ENCODE measurements at places on chromosomes 2 and 18.

DNA sequence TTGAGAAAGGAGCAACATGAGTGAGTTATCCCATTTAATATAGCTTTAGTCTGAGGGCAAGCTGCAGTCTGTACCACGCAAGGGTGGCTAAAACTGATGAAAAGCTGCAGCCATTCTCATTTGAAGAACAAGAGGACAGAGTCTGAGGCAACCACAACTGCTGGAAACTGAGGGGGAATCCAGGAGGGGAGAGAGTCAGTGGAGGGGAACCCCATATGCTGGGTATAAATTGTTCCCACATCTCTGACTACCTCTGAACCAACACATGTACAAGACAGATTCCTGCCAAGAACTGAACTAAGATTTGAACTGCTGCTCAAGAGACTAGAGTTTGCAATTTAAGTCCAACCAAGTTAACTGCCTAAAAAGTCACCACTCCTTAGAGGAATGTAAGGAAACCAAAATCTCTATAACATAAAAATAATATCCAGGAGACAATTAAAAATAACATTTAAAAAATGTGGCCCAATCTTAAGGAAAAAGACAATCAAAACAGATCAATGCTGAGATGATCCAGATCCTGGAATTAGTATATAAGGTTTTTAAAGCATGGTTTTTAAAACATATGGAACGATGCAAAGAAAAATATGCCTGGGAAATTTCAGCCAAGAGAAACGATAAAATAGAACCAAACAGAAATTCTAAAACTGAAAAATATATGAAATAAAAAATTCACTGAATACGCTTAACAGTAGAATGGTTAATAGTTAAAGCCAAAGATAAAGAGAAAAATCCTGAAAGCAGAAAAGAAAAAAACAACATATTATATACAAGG lies 11.2 kb downstream of the CWC22 start:
- DNase-seq = no peak

DNA sequence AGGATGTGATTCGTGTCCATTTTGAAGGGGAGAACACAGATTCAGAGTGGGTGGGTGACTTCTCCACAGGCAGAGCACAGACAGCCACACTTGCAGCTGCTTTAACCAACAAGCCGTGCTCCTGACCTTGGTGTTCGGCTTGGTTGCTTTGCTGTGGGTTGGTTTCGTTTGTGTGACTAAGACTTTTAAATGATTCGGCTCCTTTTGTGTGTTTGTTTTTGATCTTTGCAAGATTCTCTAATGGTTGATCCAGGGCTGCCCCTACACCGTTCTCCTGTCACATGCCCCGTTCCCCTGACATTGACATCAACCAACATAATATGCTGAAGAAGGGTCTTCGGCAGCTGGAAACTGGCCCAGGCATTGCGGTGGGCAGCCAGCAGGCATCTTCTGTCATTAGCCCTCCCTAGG lies 95.9 kb upstream of the MBOAT2 start:
- DNase-seq = peak; percentile 10

- DNase-seq = no peak
Measured at GRCh38 chr2:10175441-10175840, 52.9 kb downstream of the RRM2 start.

DNA sequence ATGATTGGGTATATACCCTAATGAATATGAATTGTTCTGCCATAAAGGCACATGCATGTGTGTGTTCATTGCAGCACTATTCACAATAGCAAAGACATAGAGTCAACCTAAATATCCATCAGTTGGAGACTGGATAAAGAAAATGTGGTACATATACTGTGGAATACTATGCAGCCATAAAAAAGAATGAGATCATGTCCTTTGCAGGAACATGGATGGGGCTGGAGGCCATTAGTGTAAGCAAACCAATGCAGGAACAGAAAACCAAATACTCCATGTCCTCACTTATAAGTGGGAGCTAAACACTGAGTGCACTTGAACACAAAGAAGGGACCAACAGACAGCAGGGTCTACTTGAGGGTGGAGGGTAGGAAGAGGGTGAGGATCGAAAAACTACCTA lies 43.2 kb downstream of the TTC39C start:
- no peak for DNase-seq

DNA sequence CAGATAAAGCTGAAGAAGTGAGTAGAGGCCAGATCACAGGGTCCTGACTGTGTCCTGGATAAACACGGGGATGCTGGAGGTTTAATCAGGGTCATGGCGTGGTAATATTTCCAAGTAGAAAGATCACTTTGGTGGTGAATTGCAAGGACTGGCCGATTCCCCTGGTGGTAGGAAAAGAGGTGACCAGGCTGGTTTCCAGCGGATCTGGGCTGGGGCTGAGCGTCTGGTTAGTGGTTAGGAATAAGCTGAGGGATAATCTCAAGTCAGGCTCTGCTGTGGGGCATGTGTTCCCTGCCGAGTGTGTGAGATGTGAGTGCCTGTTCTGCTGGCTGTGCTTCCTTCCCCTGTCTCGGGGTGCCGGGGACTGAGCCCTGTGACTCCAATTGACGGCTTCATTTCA lies 484.0 kb downstream of the TSN start:
- DNase-seq = no peak

- DNase-seq = no peak
Measured at GRCh38 chr2:2146969-2147900, 183.8 kb downstream of the MYT1L start.

DNA sequence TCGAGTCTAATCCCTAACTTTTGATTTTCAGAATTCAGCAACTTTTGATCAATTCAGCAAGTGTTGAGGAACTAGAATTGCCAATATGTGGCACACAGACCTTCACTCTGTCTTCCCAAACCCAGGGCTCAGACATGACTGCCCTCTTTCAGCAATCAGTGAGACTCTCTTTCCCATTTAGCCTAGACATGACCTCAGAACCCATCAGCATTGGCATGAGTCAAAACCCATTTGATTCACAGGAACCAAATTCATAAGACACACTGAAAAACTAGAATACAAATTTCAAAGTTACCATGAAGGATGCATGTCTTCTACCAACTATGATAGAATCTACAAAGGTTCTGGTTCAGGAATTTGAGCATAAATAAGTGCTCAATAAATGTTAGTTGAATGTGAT lies 113.6 kb upstream of the MAP3K20 start:
- no peak for DNase-seq

DNA sequence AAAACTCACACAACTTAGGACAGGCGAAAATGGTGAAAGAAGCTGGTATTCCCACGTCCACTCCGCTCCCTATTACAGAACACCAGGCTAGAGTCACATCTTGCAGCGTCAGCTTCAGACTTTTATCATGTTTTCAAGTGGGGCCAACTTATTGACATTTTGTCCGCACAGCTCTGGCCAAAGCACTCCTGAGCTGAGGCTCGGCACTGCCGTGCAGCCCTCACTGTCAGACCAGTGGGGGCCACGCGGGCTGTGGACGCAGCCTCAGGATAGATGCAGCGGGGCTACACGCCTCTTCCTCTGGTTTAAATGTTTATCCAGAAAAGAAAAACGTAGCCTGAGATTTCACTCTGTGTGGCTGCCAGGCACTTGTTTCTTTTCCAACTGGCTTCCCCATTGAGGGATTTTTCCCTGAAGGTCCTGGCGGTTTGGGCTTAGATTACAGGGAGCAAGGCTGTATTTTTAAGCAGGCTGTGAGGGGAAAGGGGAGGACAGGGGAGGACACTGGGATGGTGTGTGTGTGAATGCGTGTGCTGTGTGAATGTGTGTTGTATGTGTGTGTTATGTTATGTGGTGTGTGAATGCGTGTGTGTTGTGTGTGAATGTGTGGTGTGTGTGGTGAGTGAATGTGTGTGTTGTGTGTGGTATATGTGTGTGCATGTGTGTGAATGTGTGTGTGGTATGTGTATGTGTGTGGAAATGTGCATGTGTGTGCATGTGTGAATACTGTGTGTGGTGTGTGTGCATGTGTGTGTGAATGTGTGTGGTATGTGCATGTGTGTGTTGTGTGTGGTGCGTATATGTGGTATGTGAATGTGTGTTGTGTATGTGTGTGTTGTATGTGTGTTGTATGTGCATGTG lies 267.6 kb downstream of the DCDC2C start:
- no peak for DNase-seq

- no peak for DNase-seq
Measured at GRCh38 chr2:26526589-26526988, 48.7 kb upstream of the OTOF start.

DNA sequence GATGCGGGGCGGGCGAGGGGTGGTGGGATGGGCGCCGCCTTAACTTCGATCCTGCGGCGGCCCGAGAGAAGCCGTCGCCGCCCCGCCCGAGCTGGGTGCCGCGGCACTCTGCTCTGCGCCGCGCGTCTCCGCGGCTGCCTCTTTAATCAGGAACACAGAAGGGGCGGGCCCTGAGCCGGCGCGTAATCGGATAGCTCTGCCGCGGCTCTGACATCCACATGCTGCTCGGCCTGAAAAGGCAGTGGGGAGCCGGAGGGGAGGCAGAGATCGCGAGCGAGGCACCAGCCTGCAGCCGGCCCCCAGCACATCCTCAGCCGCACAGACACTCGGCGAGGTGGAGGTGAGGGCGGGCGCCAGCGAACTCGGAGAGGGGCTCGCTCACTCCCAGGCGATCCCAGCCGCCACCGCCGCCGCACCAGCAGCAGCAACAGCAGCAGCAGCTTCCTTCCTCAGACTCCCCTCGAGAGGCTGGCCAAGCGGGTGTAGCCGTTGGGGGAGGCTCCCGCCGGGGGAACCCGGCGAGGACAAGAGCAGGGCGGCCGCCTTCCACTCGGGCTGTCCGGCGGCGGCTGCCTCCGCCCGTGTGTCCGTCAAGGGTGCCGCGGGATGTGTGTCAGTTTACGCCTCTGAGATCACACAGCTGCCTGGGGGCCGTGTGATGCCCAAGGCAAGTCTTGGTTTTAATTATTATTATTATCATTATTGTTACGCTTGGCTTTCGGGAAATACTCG lies at the start of gene NRP2:
Gene NRP2 (plus strand): TSS at position 263 of the 732 bp plus-strand sequence. CDS start 790 bp downstream, outside the sequence.
- peak; percentile 57 for DNase-seq

- DNase-seq = no peak
Measured at GRCh38 chr2:45973426-45973825, 322.0 kb downstream of the PRKCE start.

DNA sequence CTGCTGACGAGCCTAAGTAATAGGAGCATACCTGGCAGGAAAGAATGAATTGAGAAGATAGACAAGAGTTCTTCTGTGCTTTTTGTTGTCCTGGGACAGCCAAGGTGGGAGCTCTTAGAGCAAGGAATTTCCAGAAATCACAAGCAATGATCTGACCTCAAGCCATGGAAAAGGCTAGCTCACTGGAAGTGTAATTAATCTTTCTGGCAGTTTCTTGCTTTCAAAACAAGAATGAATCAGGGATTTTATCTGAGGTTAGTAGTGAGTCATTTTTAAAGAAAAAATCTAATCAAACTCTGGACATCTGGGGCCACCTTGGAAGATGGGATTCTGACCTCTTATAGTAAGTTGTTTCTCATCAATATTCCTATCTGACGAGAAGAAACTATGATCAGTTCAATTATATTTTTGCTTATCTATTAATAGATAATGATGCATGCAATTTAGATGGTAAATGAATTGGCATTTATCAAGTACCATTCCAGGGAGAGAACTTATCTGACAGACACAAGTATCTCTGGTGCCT lies 98.0 kb downstream of the ADCYAP1 start:
- no peak for DNase-seq

- no peak for DNase-seq
Measured at GRCh38 chr2:123116595-123116994, 908.5 kb upstream of the CNTNAP5 start.

GRCh38 chr2:119280680-119281079 lies 57.0 kb downstream of the STEAP3 start:
- no peak for DNase-seq

GRCh38 chr2:196389670-196390069 lies 218.3 kb upstream of the STK17B start:
- DNase-seq = no peak

DNA sequence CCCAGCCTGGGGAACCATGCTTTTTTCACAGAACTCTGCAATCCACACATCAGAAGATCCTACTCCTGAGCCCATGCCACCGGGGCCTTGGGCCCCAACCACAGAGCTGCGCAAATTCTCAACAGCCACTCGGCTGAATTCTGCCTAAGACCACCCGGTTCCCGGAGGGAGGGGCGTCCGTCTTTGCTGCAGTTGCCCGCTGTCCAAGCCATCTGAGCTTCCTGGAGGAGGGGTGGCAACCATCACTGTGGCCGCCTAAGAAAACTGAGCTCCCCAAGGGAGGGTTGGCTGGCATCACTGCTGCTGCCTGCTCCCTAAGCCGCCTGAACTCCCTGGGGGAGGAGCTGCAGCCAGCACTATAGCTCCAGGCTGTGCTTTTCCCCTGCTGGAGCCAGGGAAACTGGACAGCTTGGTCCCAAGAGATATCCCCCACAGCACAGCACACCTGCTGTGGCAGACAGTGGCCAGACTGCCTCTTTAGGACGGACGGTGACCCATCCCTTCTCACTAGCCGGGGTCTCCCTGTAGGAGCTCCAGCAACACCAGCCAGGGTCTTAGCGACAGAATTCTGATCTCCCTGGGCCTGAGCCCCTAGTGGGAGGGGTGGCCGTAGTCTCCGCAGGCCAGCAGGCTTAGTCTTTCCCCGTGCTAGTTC lies 1411.6 kb upstream of the CDH2 start:
- DNase-seq = no peak

DNA sequence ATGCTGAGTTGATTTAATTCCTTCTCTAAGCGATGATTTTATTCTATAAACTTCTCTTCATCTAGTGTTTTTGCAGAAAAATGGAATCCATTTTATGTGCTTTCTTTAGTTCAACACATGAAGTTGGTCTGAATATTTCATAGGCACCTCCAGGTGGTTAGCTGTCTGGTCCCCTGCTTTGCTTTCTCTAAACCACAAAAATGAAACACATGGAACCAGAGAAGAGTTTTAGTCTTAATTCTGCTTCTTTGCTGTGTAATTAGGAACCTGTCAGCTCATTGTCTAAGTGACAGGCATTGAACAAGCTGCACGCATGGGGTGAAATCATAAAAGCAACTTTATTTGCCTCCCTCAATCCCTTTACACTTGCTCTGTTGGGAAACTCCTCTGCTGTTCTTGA lies 150.4 kb downstream of the PIK3C3 start:
- no peak for DNase-seq

GRCh38 chr2:26581266-26581990 lies 59.7 kb downstream of the CIB4 start:
- DNase-seq = no peak

- DNase-seq = no peak
Measured at GRCh38 chr2:144456680-144457079, 63.2 kb downstream of the ZEB2 start.

DNA sequence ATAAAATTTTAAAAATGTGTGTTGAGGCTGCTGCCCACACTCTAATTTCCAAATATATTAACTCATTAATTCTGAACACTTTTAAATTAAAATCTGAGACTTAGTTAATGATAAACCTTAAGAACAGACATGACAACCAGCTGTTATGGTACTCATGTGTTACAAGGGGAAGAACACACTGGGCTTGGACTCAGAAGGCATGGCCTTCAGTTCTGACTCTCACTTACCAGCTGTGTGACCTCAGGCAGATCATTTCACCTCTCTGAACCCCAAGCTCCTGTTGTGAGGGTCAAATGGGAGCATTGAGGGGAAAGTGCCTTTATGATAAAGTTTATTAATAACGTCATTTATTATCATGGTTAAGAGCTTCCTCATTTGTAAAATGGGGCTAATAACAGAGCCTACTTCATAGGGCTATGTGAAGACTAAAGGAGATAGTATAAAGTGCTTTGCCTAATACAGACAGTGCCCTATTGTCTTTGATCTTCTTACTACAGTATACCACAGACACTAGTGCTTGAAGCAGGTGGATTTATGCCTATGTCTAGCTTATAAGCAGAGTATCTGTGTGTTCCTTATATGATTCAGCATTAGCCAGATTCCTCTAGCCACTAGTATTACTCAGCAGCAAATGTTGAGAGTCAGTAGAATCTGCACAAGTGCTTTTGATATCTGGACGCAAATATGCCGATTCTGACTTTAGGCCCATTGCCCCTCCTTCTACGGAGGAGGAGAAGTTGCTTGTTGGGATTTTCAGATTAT lies 99.6 kb downstream of the SGPP2 start:
- DNase-seq = no peak
